ENCODE measurements at places on chromosomes 5 and 9.

GRCh38 chr5:5650242-5650641, 227.8 kb downstream of the ICE1 start:
- DNase-seq: no peak

GRCh38 chr9:89792189-89793123, 187.6 kb downstream of the GADD45G start:
- DNase-seq: no peak

DNA sequence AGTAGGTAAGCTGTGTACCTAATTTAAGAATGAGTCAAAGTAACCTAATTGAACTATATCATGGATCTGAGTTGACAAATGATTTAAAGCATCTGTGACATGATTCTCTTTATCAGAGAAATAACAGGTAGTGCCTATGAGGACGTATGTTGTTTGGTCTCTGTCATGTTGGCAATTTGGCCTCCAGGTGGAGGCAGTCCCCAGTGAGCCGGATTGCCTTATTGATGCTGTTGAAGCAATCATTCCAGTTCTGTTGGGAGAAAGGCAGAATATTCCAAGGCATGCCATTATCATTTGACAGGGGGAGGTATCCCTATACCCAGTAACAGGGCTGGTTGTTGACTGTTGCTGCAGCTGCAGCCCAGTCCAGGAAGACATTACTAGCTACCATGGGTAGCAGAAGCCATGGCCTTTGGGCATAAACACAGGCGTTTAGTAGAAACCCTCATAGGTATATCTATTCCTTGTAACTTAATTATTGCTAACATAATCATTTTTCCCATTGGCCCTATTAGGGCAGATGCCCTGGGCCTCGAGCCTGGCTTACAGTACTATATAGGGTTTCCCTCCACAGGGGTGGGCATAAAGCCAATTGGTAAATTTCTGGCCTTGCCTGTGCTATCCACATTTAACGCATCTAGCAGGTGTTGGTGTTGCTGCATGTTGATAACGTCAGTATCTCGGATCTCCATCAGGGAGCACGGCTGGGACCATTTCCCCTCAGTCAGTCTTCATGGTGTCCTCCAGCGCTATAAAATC, 12.2 kb upstream of the SLC22A4 start:
- DNase-seq: peak; percentile 30

DNA sequence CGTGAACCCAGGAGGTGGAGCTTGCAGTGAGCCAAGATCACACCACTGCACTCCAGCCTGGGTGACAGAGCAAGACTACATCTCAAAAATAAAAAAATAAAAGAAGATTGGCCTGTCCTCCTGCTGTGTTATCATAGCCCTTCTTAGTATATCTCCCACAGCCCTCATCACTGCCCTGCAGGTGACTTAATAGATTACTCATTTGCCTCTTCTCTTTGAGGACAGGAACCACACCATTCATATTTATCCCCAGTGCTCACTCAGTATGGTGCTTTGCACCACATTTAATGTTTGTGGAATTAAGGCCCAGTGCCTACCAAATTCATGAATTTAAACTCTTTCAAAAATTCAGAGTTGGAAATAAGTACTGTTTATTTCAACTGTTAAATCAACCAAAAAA, 10.3 kb downstream of the IDNK start:
- no peak for DNase-seq

GRCh38 chr5:79259383-79259782, 23.5 kb downstream of the JMY start:
- DNase-seq: no peak

DNA sequence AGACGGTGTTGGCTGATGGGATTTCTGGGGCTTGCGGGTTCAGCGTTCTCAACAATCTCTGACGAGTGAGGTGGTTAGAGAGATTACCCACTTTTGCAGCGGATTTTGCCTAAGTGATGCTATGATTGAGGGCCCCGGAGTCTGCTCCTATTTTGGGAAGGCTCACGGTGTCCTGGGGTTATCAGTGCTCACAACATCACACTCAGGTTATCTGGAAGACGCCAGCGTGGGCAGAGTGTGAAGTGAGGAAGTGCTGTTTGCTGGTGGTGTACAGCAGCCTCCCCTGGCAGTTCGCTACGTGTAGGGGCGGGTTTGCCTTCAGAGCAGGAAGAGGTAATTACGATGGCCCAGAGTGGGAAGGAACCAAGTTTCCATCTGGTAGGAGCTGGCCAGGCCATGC, 341.2 kb upstream of the IRX2 start:
- no peak for DNase-seq

DNA sequence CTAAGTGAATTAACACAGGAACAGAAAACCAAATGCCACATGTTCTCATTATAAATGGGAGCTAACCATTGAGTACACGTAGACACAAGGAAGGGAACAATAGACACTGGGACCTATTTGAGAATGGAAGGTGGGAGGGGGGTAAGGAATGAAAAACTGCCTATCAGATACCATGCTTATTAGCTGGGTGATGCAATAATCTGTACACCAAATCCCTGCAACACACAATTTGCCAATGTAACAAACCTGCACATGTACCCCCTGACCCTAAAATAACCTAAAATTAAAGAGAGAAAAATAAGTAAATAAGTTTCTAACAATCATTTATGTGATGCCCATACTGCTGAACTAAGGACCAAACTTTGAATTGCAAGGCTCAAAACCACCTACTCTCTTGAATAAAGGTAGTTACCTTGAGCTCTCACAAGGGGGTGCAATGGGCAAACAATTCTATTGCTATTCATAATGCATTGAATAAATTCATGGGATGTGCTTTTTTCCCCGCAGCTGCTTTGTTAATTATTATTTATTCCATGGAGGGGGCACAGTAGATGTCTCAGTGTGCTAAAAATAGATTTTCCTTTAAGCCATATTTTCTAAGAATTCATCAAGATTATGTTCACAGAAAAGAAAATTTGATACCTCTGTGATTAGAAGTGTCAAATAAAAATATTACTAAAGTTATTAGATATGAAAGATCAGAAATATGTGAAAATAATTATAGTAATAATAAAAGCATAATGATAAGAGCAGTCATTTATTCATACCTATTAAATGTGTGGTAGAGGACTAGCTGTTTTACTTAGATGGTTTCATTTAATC, 76.2 kb upstream of the PTPN3 start:
- no peak for DNase-seq

- no peak for DNase-seq
Observed at GRCh38 chr5:170307575-170308465, 10.2 kb upstream of the LCP2 start.

All from hematopoietic multipotent progenitor cell treated with erythropoietin and hydrocortisone succinate and interleukin-3 and kit ligand, for 15 days (in vitro differentiated cells).